Inflammatory macrophage (primary cell): ENCODE measurements at places on chromosomes 2 and 18.

GRCh38 chr18:10416065-10416464, 38.4 kb upstream of the APCDD1 start:
- DNase-seq, result no peak

GRCh38 chr2:66555091-66555490, 120.2 kb downstream of the MEIS1 start:
- no peak for DNase-seq

- no peak for DNase-seq
Measured at GRCh38 chr18:36536426-36536825, 238.9 kb downstream of the FHOD3 start.

- DNase-seq, result no peak
Measured at GRCh38 chr2:105334211-105334610, 3.1 kb upstream of the C2orf49 start.

DNA sequence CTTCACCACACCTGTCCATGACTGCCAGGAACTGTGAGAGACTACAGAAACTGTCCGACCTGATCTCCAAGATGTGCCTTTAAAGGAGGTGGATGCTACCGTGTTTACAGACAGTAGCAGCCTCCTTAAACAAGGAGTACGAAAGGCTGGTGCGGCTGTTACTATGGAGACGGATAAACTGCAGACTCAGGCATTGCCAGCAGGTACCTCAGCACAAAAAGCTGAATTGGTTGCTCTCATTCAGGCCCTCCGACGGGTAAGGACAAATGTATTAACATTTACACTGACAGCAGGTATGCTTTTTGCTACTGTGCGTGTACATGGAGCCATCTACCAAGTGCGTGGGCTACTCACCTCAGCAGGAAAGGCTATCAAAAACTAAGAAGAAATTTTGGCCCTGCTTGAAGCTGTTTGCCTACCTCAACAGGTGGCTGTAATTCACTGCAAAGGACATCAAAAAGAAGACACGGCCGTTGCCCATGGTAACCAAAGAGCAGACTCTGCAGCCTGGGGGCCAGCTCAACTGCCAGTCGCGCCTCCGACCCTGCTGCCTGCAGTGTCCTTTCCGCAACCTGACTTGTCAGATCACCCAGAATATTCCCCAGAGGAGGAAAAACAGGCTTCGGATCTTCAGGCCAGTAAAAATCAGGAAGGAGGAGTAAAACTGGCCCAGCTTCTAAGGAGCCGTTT, 30.9 kb downstream of the SKA1 start:
- DNase-seq, result no peak

GRCh38 chr2:66649006-66649405, 214.1 kb downstream of the MEIS1 start:
- DNase-seq, result no peak

DNA sequence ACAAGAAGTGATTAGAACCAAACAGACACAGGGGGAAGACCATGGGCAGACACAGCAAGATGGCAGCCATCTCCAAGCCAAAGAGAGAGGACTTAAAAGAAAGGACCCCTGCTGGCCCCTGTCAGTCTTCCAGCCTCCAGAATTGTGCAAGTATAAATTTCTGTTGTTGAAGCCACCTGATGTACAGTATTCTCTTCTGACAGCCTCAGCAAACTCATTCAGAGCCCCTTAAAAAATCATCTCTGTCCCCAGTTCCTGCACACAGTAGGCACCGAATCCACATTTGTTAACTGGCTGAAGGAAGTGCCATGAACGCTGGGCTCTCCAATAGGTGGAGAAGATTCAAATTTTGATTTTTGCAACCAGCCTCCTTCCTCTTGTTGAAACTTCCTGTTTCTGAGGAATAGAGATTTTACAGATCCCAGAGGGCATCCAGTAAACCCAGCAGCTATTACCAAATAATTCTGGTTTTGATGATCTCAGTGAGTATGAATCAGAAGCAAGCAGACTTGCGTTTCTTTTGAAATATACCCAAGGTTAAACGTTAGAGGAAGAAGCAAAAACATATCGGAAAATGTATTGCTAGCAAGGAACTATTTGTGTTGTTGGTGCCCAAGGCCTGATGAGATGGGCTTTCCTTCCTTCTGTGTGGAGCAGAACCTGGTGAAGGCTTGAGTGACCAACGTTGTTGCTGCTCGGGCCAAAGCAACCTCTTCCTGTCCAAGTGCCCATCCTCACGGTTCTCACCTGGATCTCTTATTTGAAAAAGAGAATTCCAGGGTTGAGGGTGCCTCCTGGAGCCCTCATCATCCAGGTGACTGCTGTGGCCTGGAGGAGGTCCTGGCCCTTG, 47.7 kb upstream of the PLB1 start:
- DNase-seq, result peak; percentile 93

- DNase-seq, result no peak
Measured at GRCh38 chr18:13513021-13513420, 213.3 kb downstream of the FAM210A start.

- no peak for DNase-seq
Measured at GRCh38 chr2:3253913-3254441, 123.6 kb downstream of the EIPR1 start.

DNA sequence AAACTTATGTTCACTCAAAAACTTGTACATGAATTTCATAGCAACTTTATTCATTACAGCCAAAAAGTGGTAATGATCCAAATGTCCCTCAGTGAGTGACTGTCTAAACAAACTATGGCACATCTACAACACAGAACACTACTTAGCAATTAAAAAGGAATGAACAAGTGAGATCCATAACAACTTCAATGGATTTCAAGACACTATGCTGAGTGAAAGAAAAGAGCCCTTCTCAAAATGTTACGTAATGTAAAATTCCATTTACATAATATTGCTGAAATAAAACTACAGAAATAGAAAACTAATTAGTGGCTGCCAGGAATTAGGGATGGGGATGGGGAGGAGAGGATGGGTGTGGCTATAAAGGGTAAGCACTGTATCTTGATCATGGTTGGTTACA, 53.6 kb downstream of the DYM start:
- no peak for DNase-seq

GRCh38 chr18:26457195-26457594, 91.2 kb downstream of the KCTD1 start:
- no peak for DNase-seq

DNA sequence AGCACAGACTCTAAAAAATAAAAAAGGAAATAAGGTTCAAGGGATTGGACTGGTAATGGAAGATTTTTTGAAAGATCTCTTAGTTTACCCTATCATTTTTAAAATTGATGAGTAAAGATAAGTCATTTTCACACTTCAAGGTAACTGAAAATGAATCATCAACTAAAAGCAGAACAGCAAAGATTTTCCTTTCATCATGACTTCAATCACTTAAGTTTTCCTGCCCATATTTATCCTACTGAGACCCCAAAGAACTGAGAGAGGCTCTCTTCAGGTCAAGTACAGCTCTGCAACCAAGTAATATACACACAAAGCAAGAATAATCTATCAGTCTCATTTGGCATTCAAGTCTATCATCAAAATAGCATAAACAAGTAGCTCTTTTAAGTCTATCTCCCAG, 540.7 kb downstream of the METTL4 start:
- no peak for DNase-seq

DNA sequence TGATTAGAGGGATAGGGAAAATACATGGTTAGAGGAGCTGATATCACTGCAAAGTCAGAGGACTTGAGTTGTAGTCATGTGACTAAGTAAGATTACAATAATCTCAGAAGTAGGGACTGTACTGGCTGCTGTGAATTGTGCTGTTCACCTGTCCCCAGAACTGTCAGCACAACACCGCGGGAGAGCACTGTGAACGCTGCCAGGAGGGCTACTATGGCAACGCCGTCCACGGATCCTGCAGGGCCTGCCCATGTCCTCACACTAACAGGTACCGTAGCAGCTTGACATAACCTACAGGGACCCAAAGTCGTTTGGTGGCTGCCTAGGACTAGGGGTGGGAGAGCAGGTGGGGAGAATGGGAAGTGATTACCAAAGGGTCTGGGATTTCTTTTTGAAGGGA, 132.8 kb upstream of the TTC39C start:
- DNase-seq, result no peak
